ENCODE measurements at places on chromosomes 6 and 20.

DNA sequence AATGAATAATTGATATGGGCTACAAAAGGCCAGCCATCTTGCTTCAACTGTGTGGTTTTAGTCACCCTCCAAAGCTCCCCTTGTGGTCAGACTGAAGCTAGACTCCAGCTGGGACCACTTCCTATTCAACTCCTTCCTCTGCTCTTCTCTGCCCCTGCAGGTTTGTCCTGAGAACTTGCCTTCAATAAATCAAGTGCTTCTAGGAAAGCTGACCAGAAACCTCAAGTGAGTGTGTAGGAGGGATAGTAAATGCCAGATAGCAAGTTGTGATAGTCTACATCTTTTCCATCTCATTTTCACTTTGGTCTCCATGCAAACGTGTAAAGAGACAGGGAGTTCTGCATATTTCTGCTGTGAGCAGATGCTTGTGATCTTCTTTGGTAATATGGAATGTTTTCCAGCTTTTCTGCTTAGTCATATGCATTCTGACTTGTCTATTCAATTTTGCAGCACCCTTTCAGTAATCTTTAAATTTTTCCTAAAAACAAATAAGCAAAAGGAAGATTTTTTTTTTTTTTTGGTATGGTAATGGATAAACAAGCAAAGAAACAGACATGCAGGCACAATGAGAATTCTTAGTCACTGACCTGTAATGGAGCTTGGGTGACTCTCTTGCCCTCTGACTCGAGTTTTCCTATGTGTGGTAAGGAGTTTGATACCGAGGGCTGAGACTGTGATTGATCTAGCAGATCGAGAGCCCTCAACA is 201.3 kb upstream of the BTBD3 start:
- no peak for DNase-seq

DNA sequence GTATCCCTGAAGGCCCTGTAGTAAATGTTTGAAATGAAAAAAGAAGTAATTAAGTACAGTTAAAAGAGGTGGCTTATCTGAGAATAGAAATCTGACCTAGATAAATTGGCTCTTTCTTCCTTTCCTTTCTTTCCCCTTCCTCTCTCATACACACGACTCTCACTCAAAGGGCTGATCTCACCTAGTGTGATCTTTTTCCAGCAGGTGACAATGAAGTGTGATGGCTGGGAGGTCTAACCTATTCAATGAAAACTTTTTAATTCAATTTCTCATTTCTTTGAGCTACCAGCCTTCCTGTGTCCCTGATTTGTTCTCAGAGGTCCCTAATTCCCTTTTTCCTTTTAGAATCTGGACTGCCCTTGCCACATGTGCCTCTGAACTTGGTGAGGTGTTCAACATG is 118.0 kb upstream of the RIMS1 start:
- no peak for DNase-seq

GRCh38 chr6:29602564-29603361 is 17.8 kb downstream of the OR2H2 start:
- DNase-seq: no peak

DNA sequence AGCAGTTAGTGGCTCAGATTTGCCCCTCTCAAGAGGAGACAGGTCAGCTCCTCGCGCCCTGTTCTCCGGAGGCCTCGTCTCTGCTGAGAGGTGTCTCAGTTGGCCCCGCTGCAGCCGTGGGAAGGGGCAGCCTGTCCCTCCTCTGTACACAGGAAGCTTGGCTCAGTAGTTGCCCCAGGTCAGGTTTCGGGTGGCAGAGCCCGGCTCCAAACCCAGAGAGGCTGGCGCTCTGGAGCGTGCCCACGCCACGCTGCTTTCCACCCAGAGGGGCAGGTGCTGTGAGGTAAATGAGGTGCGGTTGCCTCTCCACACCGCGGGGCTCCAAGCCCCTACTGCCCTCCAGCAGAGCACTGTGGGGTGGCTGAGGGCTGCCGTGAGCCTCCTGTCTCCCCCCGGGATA is 16.0 kb downstream of the DYNLT1 start:
- no peak for DNase-seq

GRCh38 chr6:41097467-41098090 is 24.8 kb downstream of the NFYA start:
- no peak for DNase-seq

DNA sequence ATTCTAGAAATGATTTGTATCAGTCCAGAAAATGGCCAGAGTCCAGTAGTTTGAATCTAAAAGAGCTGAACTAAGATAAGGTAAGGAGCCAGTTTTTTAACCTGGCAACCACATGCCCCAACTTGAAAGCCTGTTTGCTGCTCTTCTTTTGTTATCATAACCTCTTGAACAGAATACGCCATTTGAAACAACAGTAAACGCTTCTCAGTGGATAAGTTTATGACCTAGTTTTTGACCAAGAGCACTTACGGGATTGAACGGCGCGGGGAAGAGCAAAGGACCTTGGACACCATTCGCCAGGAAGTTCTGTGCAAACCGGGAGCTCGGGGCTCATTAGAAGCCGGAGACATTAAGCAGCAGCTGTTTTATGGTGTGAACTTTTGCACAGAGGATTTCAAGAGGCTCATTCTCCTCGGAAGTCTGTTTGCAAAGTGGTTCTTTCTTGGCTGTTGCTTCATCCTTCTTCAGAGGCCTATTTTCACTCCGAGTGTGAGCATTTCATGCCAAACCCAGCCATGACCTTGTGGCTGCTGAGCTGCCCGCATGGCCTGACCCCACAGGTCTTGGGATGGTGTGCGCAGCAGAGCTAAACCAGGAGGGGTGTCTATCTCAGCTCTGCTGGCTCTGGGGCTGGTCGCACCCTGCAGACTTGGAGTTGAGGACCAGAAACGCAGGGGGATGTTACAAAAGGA is 215.1 kb downstream of the SOX4 start:
- DNase-seq: no peak

DNA sequence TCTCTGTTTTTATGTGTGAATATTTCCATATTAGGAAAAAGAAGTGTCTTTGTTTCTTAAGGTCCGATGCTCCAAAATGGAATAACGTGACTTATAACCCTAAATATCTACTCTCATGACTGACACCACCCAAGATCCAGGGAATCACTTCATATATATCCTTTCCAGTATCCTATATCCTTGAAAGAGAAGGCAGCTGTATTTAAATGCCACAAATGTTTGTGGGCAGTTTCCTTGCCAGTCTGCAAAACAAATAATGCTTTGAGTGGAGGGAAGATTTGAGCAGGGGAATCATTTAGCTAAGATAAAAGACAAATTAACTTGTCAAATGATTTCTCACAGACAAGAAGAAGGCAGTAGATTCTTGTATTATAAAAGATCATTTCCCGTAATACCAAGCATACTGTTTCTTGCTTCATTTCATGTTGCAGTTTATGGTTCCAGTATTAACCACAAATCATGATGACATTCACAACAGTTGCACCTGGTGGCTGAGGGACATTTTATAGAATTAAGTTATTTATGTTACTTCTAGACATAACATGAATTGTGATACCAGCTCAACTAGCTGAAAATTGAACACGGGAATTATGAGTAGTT is 30.0 kb upstream of the FABP7 start:
- DNase-seq: no peak

DNA sequence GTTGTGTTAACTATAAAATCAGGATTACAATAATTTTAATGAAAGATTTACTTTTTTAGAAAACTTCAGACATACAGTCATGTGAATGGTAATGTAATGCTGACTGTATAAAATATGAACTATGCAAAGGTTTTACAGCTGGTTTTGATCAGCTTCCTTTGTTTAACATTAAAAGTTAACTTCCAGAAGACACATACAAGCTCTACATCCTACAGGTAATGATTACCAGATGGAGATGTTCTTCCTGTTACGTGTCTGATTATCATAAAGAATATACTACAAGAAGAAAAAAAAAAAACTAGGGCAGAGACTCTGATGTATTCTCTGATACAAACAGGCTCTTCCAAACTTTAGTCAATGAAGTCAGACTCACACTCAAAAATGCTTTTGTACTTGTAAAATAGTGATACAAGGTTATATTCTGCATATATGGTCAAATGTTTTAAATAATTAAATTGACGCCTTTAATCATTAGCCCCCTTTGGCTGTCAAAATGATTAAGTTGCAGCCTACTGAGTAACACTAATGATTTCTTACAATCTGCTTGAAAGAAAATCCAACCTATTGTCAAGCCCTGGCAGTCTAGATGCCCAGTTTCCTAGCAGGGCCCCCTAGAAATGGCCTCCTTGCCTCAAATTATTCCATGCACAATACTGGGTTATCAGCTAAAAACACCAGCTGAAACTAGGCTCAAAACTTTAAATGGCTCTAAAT is 251.8 kb upstream of the RUNX2 start:
- DNase-seq: no peak
